ENCODE measurements at places on chromosomes 12 and 14.

GRCh38 chr14:68756000-68756481, 36.8 kb downstream of the ZFP36L1 start:
- no peak for DNase-seq

DNA sequence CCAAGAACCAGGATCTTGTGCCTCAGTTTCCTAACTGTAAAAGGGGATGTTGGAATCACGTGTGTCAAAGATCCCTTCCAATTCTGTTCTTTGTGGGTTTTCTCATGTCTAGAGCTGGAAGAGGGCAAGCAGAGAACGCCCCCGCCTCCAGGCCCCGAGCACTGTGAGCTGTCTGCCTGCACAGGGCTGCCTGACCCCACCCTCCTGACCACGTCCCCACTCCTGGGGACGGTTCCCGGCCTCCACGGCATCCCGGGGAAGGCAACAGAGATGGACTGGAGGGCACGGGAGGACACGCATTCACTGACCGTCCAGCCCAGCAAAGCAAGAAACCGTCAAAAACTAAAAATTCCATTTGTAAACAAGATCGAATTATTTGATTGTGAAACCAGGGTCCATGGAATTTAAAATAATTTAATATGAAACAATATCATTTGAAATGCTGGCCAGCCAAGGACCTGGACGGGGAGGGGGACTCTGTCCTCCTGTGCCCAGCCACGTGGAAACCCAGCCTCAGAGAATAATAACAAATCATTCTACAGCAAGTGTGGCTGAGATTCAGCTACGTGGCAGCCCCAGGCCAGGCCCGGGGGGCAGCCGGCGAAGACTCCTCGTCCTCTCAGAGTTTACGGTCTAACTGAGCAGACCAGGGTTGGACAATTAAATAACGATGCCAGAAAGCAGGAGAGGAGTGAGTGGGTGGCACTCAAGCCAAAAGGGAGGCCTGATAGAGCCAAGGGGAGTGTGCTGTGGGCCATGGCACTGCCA, 87.3 kb upstream of the DIO3 start:
- no peak for DNase-seq

- no peak for DNase-seq
Measured at GRCh38 chr12:88493636-88494035, 86.6 kb downstream of the KITLG start.

- no peak for DNase-seq
Measured at GRCh38 chr12:2282318-2282717, 229.5 kb downstream of the CACNA1C start.

DNA sequence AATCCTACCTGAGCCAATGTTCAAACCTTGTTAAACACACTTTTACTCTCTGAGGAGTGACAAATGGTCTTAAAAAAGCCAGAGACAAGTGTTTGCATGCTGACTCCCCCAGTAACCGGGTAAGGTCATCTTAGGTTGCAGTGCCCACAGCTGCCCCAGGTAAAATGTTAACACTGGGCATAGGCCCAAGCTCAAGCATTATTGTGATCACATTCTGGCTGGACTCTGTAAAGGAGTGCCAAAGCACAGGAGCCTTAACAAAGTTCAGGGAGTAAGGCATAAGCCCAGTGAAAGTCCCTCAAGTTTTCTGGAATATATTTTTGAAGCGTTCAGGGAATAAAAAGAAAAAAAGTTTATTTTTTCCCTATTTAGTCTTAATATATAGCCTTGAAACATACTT, 8.6 kb downstream of the EDDM3A start:
- DNase-seq = no peak

GRCh38 chr12:6957741-6958608, 6.8 kb downstream of the PTPN6 start:
- no peak for DNase-seq

GRCh38 chr12:71503579-71504391, 64.2 kb downstream of the LGR5 start:
- peak; percentile 52 for DNase-seq

- DNase-seq = no peak
Measured at GRCh38 chr14:86604561-86604960, 1074.6 kb downstream of the FLRT2 start.

Data from COR-L47 (cell line).